ENCODE measurements at places on chromosomes 1 and 21.
A peak's percentile ranks its signal among the peaks of the same experiment; 100 is the strongest.

GRCh38 chr1:222749927-222750326 lies 12.9 kb downstream of the FAM177B start:
- peak; percentile 40 for DNase-seq

- DNase-seq = no peak
Observed at GRCh38 chr1:1332774-1333480, 1.8 kb downstream of the TAS1R3 start.

DNA sequence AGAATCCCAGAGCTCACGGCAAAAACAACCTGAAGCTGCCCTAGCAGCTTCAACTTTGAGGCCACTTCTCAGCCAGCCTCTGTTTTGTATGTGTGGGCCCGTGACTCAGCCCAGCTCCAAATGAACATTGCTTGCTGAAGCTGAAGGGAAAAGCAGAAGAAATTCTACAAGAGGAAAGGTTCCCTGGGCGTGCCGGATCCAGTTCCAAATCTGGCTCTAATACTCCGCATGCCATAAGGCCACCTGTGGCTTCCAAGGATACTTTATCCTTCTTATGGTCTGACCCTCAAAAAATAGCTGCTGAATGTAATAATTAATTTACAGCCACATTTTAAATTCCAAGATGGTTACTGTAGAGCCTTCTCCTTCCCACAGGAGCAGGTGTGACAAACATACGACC lies 24.3 kb downstream of the TSPAN2 start:
- DNase-seq = no peak

GRCh38 chr1:36251794-36252481 lies 27.7 kb downstream of the THRAP3 start:
- no peak for DNase-seq

GRCh38 chr1:173688300-173688699 lies 18.6 kb upstream of the ANKRD45 start:
- DNase-seq = no peak

DNA sequence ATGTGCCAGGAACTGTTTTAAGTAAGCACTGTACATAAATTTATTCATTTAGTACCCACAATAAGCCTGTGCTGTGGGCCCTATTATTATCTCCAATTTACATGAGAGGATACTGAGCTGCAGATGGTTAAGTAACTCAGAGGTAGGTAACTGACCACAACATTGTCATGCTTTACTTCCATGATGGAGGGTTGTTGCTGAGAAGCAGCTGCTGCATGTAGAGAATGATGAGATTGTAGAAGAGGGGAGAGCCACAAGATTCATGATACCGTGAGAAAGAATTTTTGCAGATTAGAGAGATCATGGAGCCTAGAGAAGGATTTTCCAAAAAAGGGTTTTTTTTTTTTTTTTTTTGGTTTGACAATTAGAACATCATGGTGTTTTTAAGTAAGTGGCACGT lies 313.1 kb downstream of the PTBP2 start:
- no peak for DNase-seq

GRCh38 chr1:158249646-158250045 lies 4.6 kb upstream of the CD1A start:
- no peak for DNase-seq

DNA sequence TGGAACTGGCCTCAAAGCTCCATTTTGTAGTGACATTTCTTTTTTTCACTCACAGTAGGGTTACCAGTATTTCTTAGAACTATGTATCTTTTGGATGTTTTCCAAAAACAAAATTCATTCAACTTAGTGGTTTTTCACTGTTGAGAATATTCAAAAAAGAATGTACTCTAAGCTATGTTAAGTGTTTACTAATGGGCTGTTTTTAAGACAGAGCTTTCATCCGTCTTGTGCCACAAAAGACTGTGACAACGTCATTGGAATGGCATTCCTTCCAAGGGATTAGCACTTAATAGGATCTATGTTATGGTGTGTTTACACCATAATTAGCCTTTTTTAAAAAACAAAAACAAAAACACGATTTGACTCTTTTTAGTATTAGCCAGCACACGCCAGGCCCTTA lies 66.8 kb downstream of the TTC3 start:
- DNase-seq = no peak

- no peak for DNase-seq
Observed at GRCh38 chr21:32705139-32705538, 22.7 kb downstream of the SYNJ1 start.

DNA sequence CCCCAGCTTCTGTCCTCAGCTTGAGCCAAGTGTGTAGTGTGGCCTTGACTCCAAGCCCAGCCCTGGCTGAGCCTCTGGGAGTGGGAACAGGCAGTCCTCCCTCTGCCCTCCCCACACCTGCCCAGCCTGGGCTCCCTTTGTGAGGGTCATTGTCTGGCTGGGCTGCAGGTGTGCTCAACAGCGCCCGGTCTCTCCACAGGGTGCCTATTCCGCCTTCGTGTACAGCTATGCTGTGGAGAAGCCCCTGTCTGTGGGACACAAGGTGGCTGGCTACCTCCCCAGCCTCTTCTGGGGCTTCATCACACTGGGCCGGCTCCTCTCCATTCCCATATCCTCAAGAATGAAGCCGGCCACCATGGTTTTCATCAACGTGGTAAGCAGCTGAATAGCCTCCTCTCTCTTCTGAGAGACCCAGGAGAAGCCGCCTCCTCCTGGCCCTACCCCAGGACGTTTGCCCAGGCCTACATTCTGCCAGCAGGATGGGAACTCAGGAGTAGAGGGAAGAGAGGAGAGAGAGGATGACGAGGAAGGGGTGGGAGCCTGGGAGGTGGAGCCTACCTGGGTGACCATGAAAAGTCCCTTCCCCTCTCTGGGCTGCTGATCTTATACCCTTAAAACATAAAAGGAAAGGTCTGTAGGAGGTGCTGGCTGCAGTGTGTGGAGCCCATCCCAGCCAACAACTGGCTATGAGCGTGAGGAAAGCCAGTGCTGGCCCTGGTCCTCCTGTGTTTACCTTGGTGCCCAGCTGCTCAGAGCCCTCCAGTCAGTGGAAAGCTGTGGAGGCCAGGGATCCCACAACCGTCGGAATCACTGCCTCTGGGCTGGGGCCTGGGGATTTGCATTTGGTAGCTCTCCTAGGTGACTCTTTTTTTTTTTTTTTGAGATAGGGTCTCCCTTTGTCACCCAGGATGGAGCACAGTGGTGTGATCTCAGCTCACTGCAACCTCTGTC lies 45.7 kb downstream of the ELK4 start:
- no peak for DNase-seq

DNA sequence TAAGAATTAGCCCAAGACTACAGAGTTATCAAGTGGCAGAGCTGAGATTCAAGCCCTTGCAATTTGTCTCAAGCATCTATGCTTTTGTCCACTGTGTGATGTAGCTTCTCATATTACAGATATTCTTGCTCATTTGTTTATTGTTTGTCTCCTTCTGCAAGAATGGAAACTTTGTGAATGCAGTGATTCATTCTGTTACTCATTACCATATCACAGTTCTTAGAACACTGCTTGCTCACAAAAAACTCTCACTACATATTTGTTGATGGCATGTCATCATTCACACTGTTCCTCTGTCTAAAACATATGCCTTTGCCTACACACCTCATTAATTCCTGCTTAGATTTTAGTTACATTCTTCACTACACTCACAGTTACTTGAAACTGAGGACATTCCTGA lies 1198.9 kb downstream of the PLA2G4A start:
- DNase-seq = no peak

GRCh38 chr1:12232221-12232620 lies 2.4 kb downstream of the VPS13D start:
- DNase-seq = no peak

DNA sequence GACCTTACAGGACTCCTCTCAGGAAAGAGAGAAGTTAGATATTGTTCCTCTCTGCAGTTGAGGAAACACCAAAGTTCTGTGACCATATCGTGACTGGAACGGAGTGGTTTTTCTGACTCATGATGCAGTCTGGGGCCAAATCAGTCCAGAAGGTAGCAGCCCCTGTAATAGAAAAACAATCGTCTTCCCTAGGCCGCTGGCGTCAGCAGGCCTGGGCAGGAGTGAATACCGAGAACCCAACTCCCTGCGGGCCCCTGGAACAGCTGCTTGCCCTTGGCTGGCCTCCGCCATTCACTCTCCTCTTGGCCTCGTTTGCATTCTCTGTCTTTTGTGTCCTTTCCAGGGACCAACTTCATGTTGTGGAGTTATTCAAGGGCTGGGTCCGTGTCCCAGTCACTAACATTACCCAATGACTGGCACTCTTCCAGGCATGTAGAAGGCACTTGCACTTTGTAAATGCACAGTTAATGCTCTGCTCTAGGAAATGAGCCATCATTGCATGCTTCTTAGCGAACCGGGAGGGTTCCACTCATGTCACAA lies 10.9 kb upstream of the CD101 start:
- no peak for DNase-seq

GRCh38 chr21:34333121-34333739 lies 30.6 kb upstream of the KCNE2 start:
- DNase-seq = no peak

DNA sequence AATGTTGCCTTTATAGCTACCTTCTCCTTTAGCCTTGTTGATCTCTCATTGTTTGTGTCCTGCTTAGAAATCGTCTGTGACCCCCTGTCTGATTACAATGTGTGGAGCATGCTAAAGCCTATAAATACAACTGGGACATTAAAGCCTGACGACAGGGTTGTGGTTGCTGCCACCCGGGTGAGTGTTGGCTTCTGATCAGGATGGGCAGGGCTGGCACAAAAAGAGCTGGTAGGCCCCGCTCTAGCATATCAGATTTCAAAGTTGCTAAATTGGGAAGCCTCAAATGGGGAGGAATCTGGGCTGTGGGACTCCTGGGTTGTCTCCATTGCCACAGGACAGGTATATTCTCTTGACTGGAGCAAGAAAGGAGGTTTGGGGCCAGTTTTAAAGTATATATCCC lies 8.4 kb downstream of the NCSTN start:
- no peak for DNase-seq

GRCh38 chr21:31786164-31786920 lies 54.4 kb upstream of the SCAF4 start:
- no peak for DNase-seq

GRCh38 chr21:38379147-38379546 lies 119.1 kb downstream of the ERG start:
- no peak for DNase-seq

GRCh38 chr1:208219659-208220282 lies 24.4 kb downstream of the PLXNA2 start:
- DNase-seq = no peak

- DNase-seq = no peak
Observed at GRCh38 chr1:78236716-78237115, 190.9 kb downstream of the GIPC2 start.

- DNase-seq = no peak
Observed at GRCh38 chr1:29362116-29362515, 125.8 kb downstream of the PTPRU start.

- DNase-seq = no peak
Observed at GRCh38 chr1:50667710-50668356, 244.6 kb upstream of the DMRTA2 start.

DNA sequence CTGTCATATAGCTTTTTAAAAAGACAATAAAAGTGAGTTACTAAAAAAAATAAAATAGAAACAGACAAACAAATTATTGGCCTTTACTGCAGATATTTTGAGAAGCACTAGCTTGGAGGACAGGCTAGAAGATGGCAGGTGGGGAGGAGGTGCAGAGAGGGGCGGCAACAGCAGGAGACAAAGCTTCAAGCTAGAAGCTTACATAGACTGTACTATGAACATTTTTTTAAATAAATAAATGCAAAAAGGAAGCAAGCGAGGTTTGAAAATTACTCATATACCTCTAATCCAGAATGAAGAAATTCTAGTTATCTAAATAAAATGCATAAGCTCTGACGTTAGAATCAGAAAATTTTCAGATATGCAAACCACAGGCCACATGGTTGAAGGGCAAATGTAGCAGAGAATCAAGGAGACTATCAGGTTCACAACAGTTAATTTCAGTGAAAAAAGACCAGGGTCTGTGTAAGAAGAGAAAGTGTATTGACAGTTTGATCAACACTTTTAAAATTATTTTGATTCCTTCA lies 54.9 kb downstream of the NRIP1 start:
- no peak for DNase-seq

DNA sequence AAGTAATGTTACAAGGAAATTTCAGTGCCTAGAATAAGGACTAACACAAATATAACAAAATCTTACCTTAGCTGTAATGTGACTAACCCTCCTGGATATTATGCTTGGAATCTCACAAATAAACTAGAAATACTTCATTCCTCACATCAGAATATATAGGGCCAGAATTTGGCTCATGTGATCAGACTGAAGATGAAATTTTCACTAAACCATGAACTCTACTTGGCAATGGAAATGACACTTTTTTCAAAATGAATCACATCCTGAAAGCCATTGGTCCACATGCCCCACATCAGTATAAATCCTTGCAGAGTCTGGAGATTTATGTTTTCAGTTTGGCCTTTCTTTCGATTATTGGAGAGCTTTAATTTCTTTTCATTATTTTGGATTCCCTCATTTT lies 227.8 kb downstream of the NRIP1 start:
- DNase-seq = no peak

DNA sequence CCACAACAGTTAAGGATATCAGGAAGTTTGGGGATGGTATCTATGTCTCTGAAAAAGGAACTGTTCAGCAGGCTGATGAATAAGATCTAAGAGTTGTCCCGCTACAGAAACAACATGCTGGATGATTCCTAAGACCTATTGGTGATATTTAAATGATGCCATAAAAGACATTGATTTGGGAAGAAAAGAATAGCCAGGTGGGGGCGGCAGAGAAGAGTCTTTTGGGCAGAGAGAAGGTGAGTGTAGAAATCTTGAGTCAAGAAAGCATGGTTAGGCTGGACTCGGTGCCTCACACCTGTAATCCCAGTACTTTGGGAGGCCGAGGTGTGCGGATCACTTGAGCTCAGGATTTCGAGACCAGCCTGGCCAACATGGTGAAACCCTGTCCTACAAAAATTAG lies 11.8 kb upstream of the TMEM201 start:
- DNase-seq = no peak

DNA sequence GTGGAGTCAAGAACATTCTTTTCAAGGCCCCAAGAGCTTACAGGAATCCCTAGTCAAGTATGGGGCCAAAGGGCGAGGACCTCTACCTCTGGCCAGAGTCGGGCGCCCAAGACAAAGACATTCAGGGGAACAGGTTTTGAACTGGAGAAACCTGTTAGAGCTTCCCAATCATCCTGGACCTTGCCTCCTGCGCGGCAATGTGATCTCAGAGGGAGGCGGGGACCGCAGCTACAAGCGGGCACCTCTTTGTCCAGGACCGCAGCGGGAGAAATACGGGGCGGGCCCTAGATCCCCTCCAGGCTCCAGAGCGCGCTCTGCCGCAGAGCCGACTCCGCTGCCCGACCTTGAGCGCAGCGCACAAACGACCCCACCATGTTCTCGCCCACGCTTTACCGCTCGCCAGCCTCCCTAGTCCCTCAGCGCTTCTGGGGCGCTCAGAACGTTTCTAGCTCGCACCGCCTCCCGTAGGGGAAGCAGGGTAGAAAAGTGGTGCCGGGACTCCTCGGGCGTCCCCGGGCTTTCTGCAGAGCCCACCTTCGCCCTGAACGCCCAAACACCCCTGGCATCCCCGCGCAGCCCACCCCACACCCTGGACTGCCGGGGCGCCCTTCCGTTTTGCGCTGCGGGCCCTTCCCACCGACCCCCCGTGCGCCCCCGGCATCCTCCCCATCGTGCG lies 28.1 kb downstream of the RABIF start:
- DNase-seq = peak; percentile 83

GRCh38 chr1:41192456-41193178 lies 49.5 kb downstream of the SCMH1 start:
- no peak for DNase-seq
